Non-pigmented ciliary epithelial cell (primary cell): ENCODE measurements at places on chromosomes 16 and 17.

- DNase-seq: no peak
These were observed 4.0 kb upstream of the SCRN2 start for GRCh38 chr17:47844814-47845715.

DNA sequence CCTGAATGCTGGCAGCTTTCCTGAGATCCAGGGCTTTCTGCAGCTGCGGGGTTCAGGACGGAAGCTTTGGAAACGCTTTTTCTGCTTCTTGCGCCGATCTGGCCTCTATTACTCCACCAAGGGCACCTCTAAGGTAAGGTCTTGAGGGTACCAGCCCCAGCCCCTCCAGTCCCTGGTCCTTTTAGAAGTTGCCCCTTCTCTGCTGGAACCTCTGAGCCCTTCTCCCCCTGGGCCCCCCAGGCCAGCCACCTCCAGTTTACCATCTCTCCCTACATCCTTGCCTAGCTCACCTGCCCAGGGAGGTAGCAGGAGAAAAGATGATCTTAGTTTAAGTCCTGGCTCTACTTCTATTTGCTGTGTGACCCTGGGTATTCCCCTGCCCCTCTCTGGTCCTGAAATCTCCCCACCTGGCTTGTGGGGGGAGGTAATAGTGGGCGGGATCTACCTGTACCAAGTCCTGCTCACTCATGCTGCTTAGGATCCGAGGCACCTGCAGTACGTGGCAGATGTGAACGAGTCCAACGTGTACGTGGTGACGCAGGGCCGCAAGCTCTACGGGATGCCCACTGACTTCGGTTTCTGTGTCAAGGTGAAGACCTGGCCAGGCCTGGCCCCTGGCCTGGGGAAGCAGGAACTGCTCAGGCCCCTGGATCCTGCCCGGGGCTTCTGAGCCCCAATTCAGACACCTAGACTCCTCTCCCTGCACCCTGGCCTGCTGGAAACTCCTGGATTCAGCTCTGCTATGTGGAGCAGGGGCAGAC lies 6.5 kb downstream of the GRB7 start:
- no peak for DNase-seq

- DNase-seq: no peak
These were observed 5.0 kb upstream of the KRT13 start for GRCh38 chr17:41510251-41511065.

DNA sequence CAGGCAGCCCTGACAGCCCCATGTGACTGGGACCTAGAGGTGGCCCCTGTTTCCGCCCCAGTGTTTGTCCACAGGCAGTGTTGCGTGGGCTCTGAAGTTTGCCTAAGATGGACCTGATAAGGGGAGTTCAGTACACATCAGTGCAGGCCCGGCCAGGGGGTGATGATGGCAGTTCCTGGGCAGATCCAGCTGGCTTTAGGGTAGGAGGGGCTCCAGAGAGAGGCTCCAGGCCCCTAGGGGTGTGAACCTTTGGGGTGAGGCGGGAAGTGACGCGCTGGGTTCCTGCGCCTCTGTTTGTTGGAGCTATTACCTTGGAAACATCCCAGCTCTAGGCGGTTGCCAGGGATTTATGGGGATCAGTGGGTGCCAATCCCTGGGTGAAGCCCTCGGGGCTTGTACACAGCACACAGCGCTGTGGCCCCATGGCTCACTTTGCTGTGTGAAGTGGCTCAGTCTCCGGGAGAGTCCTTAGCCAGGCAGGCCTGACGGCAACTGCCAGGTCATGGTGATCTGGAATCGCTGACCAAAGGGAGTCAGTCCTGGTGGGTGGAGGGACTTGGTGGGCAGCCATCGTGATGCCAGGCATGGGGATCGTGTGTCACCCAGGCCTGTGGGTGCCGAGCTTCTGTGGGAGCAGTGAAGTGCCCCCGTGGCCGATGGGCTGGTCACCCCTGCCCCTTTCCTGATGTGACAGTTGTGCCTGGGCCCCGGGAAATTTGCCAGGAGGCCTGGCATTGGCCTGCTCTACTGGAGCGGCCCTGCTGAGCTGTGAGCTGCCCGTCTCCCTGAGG lies 146.1 kb downstream of the SEC14L1 start:
- DNase-seq: no peak
